ENCODE measurements at places on chromosomes 12 and 14.

DNA sequence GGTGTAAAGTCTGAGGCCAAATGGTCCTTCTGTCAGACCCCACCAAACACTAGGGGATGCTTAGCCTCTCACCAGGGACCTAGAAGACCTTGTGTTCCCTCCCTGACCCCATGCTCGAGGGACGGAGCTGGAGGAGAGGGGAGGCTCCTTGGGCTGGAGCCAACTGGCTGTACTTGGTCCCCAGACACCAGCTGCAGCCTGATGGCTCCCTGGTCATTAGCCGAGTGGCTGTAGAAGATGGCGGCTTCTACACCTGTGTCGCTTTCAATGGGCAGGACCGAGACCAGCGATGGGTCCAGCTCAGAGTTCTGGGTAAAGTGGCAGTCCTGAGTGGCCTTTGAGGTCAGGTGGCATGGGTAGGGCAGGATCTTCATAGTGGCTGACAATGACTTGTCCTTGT is 29.0 kb downstream of the PAPLN start:
- DNase-seq = no peak

- no peak for DNase-seq
Observed at GRCh38 chr14:100135073-100135472, 24.4 kb downstream of the DEGS2 start.

DNA sequence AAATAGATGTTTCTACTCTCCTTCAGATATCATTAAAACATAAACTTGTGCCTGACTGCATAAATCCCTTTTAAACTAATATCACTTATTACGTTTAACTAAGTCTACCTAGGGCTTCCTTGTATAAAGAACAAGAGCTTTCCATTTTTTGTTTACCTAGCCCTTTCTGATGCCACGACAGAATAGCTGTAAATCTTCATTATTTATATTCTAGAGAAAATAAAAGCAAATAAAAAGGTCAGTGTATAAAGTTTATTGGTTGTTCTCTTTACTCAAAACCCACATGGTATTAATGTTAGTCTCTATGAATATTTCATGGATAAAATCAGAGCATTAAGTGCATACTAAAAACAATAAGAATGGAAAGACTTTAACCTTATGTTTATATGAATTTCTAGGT is 269.1 kb downstream of the NAV3 start:
- no peak for DNase-seq

GRCh38 chr14:63039866-63040265 is 5.4 kb downstream of the KCNH5 start:
- DNase-seq = no peak

GRCh38 chr14:64303471-64303917 is 9.3 kb upstream of the ESR2 start:
- DNase-seq = peak; percentile 58

DNA sequence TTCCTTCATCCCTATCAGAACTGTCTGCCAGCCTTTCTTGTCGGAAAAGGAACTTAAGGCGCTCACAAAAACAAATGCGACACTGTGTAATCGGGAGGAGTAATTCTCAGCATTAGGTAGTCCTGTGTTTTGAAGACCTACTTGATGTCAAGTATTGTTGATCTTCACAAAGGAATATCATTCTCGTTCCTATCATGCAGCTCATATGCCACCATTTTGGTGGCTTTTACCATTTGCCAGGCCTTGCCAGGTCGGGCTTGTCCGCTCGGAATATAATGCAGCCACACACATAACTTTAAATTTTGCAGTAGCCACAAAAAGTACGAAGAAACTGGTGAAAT is 903 bp upstream of the PPP4R3A start:
- DNase-seq = no peak

- DNase-seq = no peak
Observed at GRCh38 chr12:38155526-38156496, 160.8 kb upstream of the ALG10B start.

- no peak for DNase-seq
Observed at GRCh38 chr12:65937161-65937641, 112.9 kb downstream of the HMGA2 start.

- DNase-seq = no peak
Observed at GRCh38 chr12:55057481-55057880, 37.7 kb downstream of the NEUROD4 start.

- no peak for DNase-seq
Observed at GRCh38 chr12:95393191-95393790, 80.7 kb upstream of the METAP2 start.

- no peak for DNase-seq
Observed at GRCh38 chr12:58325561-58325960, 384.2 kb downstream of the ATP23 start.

DNA sequence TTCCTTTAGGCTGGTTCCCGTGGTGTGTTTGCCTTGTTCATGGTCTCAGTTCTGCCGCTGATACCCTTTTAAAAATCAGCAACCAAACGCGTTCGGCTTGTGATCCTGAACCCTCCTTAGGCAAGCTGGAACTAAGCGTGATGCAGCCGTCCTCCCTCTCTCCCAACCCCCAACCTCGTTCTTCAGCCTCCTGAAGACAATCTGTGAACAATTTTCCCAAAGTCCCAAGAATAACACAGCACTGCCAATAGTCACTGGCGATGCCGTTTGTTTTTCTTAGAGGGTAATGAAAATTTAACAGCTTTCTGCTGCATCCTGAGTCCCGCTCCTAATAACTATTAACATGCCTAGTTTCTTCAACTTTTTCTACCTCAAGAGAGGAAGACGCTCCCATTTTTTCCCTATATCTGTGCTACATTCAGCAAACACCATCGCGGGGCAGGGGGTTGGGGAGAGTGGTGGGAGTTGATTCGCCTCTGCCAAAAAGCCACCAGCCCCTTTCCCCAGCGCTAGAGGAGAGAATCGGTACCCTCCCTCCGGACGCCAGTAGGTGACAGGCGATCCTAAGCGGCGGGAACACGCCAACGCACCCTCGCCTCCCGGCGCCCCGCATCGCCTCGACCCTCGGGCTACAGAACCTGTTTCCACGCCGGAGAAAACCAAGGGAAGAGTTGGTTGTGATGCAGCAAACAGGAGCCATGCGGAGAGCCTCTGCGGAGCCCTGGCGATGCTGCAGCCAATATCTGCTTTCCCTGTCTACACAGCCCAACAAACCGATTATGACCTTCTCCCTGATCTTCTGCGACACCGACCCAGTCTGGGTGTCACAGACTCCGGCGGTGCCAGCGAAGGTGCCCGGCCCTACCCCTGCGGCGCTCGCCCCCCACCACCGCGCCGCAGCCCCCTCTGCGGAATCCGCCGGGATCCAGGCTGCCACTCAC is 752 bp downstream of the PRICKLE1 start:
- DNase-seq = no peak

DNA sequence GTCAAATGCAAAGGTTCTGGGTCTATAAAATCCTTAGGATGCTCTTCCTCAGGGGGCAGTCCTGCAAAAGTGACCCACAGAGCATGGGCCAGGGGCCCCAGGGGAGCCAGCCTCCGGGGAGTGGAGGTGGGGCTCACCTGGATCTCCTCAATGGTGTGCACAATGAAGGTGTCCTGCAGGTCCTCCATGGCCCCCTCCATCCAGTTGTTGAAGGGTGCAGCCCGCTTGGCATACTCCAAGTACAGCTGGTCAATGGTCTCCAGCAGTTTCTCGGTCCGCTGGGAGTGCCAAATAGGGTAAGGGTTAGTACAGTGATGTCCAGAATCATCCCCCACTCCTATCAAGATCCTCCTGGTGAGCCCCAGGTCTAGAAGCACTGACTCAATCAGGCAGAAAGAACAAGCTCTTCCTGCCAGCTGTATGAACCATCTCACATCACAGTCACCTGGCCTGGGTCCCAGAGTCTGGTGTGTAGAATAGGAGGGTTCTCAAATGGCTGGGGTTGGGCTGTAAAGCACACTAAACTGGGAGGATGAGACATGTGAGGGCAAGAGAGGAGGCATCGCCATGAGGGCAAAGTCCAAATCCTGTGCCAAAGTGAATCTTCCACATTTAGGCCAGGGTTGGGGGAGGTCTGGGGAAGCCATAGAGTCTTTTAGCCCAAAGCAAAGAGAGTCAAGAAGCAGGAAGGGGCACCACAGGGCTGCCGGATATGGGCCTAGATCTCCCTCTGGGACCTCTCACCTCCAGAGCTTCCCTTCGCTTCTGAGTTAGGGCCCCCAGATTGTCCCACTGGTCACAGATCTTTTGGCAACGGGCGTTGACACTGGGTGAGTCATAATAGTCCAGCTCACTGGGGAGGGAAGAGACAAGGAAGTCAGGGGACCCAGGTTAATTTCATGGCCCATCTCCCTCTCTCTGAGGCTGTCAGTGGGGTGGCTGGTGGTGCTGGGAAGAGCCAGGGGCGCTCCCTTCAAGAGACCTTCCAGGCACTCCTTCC is 91.5 kb upstream of the ZFP36L1 start:
- no peak for DNase-seq

- DNase-seq = peak; percentile 60
Observed at GRCh38 chr14:54691525-54692283, 124.8 kb downstream of the SAMD4A start.

DNA sequence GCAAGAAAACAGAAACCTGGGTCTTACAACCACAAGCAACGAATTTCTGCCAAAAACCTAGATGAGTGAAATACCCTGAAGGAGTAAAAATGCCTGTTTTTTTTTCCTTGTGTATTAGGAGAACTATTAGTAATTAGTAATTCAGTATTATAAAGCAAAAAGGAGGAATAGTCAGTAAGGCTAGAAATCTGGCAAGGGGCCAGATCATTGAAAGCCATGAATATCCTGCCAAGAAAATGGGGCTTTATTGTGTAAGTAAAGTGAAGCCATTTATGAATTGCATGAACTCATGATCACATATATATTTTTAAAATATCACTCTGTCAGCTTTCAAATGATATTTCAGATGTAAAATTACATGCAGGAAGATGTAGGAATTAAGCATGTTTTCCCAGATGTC is 57.9 kb downstream of the TXNDC16 start:
- no peak for DNase-seq

GRCh38 chr14:24274101-24274543 is 2.7 kb upstream of the RABGGTA start:
- peak; percentile 69 for DNase-seq

DNA sequence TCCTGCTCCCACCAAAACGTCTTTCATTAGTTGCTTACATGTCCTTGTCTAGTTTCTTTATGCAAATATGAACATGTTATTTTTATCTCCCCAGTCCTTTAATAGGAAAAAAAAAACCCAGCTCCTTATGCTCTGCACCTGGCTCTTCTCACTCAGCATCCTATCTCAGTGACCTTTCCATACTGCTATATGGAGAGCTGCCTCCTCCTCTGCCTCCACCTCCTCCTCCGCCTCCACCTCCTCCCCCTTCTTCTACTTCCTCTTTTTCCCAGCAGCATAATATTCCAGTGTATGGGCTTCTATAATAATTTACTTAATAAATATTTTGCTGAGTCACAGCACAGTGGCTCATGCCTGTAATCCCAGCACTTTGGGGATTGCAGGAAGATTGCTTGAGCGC is 31.5 kb downstream of the ABCB9 start:
- no peak for DNase-seq

- DNase-seq = no peak
Observed at GRCh38 chr12:52915637-52916036, 10.8 kb upstream of the KRT8 start.

DNA sequence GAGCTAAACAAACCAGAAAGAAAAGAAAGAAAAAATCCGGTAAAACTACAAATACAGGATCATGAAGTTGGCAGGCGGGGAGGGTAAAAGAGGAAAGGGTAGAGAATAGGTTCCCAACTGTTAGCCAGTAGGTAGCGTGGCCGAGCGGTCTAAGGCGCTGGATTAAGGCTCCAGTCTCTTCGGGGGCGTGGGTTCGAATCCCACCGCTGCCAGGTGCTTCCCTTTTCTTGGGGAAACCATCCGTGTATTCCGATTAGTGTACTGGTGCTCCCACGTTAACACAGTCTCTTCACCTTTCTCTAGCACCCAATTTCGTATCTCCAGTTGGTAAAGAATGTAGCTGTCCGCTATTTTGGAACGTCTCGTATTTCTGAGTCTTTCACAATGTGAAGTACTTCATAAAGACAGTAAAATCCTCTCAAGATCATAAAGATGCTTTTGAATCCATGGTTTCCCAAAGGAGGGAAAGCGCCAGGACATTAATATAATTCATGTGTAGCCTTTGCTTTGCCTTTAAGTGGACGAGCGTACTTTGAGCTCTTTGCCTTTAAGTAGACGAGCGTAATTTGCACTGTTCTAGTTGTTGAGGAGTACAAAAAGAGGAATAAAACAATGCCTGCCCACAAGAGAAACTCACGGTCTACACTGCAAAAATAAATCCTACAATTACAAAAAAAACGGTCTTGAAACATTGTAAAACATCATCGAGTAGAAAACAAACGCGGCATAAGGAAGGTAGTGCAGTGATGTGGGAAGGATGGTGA is 19.0 kb upstream of the RNASE12 start:
- peak; percentile 82 for DNase-seq

- peak; percentile 11 for DNase-seq
Observed at GRCh38 chr14:104689881-104690711, 678 bp downstream of the INF2 start.

GRCh38 chr14:101242442-101243385 is 318.6 kb upstream of the DIO3 start:
- DNase-seq = no peak

GRCh38 chr14:42429401-42429800 is 822.7 kb downstream of the LRFN5 start:
- DNase-seq = no peak

GRCh38 chr14:60485598-60486251 is at the start of gene C14orf39:
Gene C14orf39, minus strand, starts transcription at chr14:60486063. Its CDS starts 985 bp downstream, at chr14:60485078.
- no peak for DNase-seq

- peak; percentile 79 for DNase-seq
Observed at GRCh38 chr12:25052196-25052913, 103.5 kb upstream of the BCAT1 start.

DNA sequence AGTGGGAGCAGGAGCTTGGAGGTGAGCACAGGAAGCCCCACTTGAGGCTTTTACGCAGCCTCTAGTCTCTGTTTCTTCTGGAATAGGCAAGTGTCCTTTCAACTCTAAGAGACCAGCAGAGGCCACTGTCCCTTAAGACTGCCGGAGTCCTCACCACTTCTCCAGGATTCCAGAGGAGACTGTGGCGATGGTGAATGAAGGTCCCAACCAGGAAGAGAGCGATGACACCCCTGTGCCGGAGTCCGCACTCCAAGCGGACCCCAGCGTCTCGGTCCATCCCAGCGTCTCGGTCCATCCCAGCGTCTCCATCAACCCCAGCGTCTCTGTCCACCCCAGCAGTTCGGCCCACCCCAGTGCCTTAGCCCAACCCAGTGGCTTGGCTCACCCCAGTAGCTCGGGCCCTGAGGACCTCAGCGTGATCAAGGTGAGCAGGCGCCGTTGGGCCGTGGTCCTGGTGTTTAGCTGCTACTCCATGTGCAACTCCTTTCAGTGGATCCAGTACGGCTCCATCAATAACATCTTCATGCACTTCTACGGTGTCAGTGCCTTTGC is 442 bp downstream of the FLVCR2 start:
- DNase-seq = no peak

- no peak for DNase-seq
Observed at GRCh38 chr14:75821831-75822521, 159.8 kb downstream of the TGFB3 start.
